ENCODE measurements at places on chromosomes 12 and 14.

- DNase-seq: peak; percentile 99
These were observed at the start of gene PPP2R5E for GRCh38 chr14:63543000-63543825. PPP2R5E (minus strand) TSS chr14:63543377; CDS start chr14:63539685, 3,692 bp downstream.

- no peak for DNase-seq
These were observed 57.9 kb downstream of the E2F7 start for GRCh38 chr12:77007476-77007875.

- DNase-seq: no peak
These were observed 305.6 kb upstream of the DIO3 start for GRCh38 chr14:101255765-101256125.

DNA sequence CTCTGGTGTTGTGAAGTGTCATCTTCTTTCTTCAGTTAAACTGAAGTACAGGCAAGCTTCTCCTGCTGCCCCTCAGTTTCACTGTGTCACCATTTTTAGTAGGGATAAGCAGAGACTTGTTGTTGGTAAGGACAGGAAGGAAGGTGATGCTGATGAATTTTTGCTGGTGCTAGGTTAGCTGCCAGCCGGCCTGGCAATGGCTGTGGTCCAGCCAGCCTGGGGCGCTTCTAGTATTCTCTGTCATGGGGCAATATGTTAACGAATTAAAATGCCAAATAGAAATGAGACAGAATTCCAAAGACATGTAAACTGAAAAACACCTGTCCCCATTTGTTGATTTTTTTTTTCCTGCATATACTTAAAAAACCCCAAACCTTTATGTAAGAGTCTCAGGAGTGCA, 602.9 kb downstream of the DIO2 start:
- DNase-seq: no peak

GRCh38 chr14:65348137-65348536, 64.4 kb upstream of the FUT8 start:
- DNase-seq: no peak

DNA sequence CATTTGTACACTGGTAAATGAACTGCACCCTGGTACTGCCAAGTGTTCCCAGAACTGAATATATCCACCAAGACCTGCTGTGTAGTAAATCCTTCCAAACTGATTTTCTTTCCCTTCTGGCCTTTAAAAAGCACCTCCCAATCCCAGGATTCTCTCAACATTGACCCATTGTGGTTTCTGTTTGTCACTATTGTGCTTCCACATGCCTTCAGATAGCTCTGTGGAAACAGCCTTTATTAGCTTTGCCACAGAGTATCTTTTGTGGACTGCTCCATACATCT, 949 bp upstream of the KIF21A start:
- peak; percentile 8 for DNase-seq

- peak; percentile 76 for DNase-seq
These were observed 286.9 kb upstream of the PRKD1 start for GRCh38 chr14:30214461-30215090.

DNA sequence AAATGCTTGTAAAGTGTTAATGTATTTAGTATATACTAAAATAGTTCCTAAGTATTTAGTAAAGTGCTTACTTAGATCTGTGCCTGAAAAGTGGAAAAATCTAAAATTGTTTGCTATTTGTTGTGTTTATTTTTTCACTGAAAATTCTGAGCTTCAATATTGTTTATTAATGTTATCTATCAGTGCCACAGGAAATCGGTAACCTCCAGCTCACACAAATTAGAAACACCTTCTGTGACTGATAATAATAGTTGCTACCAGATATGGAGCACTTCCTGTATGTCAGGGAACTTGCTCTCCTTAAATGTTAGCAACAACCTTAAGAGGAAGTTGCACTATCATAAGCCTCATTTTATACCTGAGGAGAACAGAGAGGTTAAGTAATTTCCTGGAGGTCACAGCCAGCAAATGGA, 723 bp upstream of the LRP10 start:
- no peak for DNase-seq

DNA sequence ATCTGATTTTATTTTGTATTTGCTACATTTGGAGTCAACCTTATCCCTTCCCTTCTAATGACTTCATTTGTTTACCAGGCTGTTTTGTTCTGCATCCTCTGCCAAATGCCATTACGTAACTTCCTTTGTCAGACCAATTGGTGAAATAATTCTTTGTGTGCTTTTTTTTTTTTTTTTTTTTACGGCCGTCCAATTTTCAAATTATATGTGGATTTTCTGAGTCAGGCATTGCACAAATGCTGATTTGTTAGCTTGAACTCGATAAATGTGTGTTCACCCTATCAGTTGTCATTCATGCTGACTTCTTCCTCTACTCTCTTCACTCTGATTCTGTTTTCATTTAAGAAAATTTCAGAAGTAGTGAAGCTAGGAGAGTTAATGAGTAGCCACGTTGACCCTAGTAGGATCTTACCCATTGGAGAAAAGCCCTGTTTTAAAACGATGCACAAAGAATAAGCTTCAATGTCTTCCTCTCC, 386.2 kb downstream of the DIO2 start:
- peak; percentile 59 for DNase-seq

- no peak for DNase-seq
These were observed 14.1 kb downstream of the ATP6V0A2 start for GRCh38 chr12:123726244-123726643.

DNA sequence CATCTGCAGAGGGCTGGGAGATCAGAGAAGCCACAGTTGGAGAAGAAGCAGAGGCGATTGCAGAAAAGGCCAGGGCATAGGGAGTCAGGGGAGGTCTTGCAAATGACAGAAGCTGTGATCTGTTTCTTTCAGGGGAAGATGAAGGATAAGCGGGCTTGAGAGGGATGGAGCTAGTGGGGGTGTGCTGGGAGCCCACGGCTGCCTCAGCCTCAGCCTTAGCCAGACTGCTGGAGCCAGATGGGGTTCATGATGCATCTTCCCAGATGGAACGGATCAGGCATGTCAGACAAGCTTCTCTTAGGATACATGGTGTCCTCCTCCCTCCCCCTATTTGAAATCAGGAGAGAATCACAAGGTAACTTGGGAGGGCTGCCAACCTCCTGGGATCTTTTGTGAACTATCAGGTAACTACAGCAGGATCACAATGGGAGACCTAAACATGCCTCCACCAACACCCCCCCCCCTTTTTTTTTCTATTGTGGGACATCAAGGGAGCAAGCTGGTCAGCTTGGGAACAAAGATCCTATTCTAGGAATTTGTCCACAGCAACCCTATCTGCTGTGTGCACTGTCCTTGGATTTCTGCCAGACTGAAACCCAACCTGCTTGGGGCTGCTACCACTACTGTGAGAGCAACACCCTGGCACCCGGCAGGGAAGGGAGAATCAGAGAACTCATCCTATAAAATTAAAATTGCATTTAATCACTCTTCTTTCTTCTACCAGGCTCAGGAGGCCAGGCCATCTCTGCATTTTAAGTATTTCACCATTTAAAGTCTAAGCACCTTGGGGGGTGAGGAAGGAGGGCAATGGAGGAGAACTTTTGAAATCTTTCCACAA, 10.7 kb upstream of the ATP2A2 start:
- peak; percentile 76 for DNase-seq

DNA sequence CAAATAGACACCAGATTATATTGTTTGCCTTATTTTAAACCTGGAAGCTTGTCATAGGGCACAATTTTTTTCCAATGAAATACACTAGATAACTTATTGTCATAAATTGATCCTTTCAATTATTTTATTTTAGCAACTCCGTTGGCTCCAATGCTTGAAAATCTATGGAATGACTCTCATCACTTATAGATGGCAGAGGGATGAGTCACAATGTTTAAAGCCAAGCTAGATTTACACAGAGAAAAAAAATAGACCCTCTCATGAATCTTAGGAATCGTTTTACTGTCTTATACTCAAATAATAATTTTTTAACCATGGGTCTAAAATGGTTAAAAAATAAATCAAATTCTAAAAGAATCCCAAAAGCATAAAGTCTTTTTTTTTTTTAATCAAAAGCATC, 1276.6 kb upstream of the FLRT2 start:
- DNase-seq: no peak

- peak; percentile 96 for DNase-seq
These were observed 2.7 kb upstream of the INHBE start for GRCh38 chr12:57452181-57452936.

DNA sequence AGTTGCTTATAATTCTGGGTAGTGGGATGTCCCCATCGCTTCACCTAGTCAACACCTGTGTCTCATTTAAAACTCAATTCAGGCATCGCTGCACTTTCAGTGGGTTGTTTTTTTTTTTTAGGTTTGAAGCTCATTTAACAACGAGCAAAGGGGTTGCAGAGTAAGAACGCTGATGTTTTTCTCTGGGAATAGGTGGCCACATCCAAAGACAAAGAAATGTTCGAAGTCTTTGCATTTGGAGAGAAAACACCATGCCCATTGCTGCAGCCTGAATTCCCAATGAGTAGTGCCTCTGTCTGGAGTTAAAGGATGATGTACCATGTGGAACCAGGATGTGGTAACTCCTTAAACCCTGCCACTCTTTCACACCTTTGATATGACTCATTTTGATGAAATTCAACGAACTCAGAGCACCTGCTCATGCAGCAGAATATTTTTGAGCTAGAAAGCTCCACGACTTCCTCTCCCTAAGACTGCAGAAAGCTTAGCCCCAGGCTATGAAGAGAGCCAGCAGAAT, 35.1 kb upstream of the BATF start:
- no peak for DNase-seq

DNA sequence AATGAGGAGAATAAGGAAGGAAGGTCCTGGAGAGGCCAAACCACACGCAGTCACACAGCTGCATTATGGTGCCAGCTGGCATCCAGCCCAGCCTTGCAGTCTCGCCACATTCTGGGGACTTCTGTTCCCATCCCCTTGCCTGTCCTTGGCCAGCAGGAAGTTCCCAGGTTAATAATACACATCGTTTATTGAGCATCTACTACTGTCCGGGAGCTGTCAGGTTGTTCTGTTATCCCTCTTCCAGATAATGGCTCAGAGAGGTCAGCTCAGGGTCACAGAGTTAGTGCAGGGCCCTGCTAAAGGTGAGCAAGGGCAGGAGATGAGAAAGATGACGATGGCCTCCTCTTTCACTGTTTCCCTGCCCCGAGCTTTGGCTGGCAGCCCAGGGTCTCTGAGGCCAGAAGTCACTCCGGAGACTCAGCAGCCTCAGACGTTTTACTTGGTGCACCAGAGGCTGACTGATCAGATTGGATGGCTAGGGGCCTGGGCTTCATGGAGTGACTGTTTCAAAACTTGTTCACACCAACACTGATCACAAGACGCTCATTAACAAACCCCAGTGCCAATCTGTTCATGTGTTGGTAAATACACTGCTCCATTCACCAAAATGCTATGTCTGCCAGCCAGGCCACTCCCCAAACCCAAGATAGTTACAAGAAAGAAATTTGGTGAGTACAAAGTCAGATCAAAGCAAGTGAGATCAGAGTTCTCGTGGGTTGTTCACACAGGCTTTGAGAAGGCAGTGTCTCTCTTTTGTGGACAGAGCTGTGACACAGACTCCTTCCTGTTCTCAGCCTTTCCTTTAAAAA, 79.2 kb downstream of the B4GALNT3 start:
- peak; percentile 72 for DNase-seq

DNA sequence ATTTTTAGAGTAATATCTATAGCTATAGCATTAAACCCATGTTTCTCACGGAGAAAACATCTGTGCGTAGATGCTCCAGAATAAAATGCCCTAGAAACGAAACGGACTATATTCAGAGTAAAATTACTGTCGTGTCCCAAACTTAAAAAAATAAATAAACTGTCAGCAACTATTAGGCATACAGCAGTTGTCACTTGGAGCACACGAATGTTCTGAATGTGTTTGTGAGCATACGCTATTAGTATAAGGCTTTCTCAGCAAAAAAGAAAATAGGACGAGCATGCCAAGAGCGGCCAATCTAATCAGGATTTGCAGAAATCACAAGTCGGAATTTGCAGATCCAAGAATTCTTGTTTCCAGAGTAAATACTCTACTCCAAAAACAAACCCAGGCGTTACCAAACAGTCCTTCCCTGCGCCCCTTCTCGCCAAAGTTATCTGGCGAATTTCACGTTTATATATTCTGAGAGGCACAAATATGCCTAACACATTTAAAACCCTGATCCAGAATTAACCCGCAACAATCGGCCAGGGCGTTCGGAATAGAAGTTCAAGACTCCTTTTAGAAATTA, 836 bp downstream of the PTPN21 start:
- DNase-seq: peak; percentile 14

GRCh38 chr14:92348154-92348553, 25.2 kb downstream of the SLC24A4 start:
- DNase-seq: no peak

DNA sequence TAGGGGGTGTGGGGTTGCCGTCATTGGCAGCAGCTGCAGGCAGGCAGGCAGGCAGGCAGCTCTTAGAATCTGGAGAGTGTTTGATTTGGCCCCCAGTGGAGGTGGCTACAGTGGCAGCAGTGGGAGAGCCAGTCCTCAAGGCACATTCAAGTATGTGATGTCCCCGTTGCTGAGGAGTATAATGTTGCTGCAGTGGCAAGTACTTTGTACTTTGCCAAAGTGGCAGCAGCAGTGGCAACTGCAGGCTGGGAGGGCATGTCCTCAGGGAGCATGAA, 147.1 kb downstream of the PAPOLA start:
- no peak for DNase-seq

DNA sequence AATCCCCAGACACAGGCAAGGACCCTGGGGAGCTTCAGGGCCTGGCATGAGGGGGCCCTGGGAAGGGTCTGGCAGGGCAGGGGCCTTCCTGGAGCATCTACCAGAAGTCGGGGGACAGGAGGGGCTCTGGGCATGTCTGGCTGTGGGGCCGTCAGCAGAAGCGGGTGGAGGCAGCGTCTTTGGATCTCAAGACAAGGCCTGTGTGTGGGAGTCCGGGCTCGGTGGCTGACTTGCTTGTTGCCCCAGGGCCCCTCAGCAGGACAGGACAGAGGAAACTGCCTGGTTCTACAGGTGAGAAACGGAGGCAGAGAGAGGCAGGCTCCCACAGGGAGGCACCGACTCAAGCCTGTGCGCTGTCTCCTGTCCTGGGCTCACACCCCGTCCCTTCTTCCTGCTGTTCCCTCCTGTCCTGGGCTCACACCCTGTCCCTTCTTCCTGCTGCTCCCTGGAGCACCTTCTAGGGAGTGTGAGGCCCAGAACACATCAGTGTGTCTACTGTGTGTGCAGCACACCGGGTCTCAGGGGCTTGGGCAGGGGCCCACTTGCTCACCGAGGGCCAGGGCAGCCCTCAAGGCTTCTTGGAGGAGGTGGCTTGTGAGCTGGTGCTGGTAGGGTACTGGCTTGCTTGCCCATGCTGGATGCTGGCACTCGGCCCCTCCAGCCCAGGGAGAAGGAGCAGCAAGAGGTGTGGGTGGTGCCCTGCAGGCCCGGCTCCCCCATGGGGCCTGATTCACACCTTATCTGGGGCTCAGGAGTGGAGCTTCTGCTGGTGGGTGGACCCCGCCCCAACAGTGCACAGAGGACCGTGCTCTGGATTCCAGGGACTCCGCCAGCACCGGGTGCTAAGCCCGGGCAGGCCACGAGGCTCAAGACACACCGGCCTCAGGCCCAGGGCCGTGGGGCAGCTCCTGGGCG, 14.9 kb downstream of the ASPG start:
- DNase-seq: no peak

GRCh38 chr14:91394105-91395081, 23.2 kb downstream of the CCDC88C start:
- no peak for DNase-seq

GRCh38 chr12:101042211-101042610, 167.8 kb downstream of the SLC5A8 start:
- no peak for DNase-seq

GRCh38 chr14:34222867-34223266, 239.2 kb downstream of the SPTSSA start:
- no peak for DNase-seq
